ENCODE measurements at places on chromosomes 1 and 21. TPM values are rescaled to one million over a fixed set of nuclear protein-coding genes. Genes with fewer than 3 reads are reported as not detected.

The DCDC2B gene
- not detected for total RNA-seq

The PTPN22 gene
- total RNA-seq: 0.59 TPM

- DNase-seq: no peak
These were observed 1390.1 kb downstream of the MRPL39 start for GRCh38 chr21:24217151-24217550.

The ZNF648 gene
- total RNA-seq: not detected

DNA sequence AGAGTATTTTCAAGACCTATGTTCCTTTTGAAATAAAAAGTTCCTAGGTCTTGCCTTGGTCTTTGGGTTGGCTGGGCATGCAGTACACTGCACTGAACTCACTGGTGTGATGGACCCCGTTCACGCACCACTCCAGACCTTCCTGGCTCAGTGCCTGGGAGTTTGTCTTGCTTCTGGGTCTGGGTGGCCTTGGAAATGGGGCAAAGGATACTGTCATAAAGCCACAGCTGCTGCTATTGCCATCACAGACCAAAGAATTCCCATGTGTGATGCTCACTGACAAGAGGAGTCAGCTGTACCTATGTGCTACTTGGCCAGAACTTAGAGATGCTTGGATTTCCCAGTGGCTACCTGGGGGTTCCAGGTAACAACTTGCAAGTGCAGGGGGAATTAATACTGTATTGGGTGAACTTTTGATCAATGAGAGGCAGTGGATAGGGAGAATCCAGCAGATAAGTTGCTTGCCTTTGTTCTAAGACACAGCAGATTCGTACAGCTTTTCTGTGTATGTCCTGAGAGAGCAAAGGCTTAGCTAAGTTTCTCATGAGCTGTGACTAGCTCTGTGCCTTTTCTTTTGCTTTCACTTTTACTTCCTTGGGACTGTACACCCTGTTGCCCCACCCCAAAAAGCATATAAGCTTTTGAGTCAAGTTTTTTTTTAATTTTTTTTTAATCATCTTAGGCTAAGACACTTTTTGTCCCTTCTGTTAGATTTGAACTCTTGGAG lies 115.3 kb downstream of the RUNX1 start:
- peak; percentile 48 for DNase-seq

GRCh38 chr1:203448521-203449061 lies 27.0 kb upstream of the PRELP start:
- DNase-seq: peak; percentile 15

GRCh38 chr1:209983953-209984352 lies 45.9 kb downstream of the SYT14 start:
- DNase-seq: peak; percentile 31

Measured in RPMI7951 (cell line).